ENCODE measurements at places on chromosomes 4 and X.

DNA sequence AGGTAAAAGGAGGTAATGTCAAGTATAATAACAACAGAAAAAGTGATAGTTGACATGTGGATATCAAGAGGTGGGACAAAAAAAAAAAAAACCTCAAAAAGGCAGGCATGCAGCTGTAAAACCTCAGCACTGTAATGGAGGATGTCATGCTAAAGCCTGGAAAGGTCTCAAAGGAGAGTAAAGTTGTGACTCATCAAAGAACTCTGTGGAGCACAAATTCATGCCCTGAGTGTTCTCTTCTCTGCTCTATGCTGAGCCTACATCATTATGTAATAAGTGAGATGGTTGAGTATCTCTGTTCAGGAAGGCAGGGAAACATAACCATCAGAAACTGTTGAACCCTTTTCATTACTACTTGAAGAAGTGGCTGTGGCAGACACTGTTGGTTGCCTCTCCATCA lies 597.8 kb downstream of the BCOR start:
- DNase-seq, result no peak

GRCh38 chrX:17465201-17465600 lies 90.2 kb downstream of the NHS start:
- DNase-seq, result no peak

GRCh38 chr4:48832571-48832970 lies 1.7 kb downstream of the OCIAD1 start:
- DNase-seq, result no peak

DNA sequence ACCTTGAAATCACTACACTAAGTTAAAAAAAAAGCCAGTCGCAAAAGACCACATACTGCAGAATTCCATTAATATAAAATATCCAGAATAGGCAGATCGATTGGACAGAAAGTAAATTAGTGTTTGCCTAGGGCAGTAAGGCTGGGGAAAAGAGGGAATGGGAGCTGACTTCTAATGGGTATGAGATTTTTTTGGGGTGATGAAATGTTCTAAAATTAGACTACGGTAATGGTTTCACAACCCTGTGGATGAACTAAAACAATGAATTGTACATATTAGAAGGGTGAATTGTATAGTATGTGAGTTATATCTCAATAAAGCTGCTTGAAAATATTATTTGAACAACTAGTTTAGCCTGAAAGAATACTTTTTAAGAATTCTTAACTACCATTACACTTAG lies 6.7 kb upstream of the GPRIN3 start:
- no peak for DNase-seq

GRCh38 chr4:13920901-13921300 lies 293.4 kb upstream of the BOD1L1 start:
- no peak for DNase-seq
